ENCODE measurements at places on chromosomes 7 and 10. TPM values are rescaled to one million over a fixed set of nuclear protein-coding genes. Genes with fewer than 3 reads are reported as not detected.
A peak's percentile ranks its signal among the peaks of the same experiment; 100 is the strongest.

The SPDYE3 gene
- not detected for total RNA-seq

The ZNF487 gene
- total RNA-seq = 3.9 TPM

The CALHM1 gene
- total RNA-seq = not detected

DNA sequence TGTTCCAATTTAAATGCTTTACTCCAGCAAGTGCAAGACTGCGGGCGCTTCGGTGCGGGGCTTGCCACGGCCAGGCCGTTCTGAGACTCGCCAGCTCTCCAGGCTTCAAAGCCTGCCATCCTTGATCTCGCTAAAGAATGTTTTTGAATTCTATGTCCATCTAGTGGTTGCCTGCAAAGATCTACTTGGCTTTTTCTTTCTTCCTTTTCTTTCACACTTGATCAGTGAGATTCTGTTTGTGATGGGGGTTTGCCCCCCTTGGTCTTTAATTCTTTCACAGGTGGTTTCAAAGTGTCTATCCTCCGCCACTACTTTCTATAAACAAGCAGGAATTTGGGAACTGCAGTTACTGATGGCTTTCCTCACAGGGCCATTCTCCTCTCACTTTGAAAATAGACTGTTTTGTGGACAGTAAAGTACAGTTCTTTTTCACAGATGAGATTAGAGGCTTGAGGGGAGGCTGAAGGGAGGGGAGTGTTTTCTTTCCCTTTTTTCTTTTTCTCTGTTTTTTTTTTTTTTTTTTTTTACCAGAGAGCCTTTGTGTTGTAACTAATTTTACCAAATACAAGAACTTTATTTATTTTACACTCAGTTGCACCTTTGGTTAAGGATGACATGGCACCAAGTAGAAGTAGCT lies 15.2 kb upstream of the FBXW4 start:
- DNase-seq = no peak

DNA sequence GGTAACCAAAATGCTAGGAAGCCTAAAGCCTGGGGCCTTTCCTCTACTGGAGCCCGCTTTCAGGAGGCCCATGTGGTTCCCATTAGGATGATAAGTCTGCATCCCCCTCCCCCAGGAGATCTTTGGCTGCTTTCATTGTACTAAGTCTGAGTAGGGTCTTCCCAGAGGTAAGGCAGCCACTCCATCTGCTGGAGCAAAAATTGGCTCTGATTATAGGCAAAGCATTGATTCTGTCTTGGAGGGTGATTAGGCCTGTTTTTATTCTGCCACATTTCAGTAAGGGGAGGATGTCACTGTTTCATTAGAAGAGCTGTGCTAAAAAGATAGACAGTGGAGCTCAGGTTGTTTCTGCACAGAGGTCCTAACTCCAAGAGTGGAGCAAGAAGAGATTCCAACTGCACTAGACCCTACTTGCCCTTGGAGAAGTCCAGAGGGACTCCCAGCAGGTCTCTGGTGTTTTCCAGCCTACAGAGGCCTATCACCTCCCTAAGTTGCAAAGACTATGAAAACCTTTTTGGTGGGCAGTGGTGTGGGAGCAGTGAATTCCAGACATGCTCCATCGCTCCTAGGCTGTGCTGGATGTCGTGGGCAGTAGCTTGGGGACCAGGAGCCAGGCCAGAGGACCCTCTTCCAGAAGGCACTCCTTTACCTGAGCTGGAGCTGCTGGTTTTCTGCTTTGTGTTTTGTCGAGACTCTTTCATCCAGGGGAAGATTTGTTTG lies 7.1 kb upstream of the HOXA2 start:
- DNase-seq = no peak

The FBXO24 gene
- total RNA-seq = not detected

GRCh38 chr7:129845178-129845971 lies 107.4 kb downstream of the UBE2H start:
- no peak for DNase-seq

The SUN3 gene
- not detected for total RNA-seq

The CTAGE8 gene
- 0.71 TPM for total RNA-seq

GRCh38 chr7:142384493-142384922 lies 126.7 kb upstream of the PRSS58 start:
- DNase-seq = no peak

- DNase-seq = no peak
Observed at GRCh38 chr10:8279598-8279997, 225.1 kb downstream of the GATA3 start.

The SLC16A9 gene
- total RNA-seq = 0.06 TPM

DNA sequence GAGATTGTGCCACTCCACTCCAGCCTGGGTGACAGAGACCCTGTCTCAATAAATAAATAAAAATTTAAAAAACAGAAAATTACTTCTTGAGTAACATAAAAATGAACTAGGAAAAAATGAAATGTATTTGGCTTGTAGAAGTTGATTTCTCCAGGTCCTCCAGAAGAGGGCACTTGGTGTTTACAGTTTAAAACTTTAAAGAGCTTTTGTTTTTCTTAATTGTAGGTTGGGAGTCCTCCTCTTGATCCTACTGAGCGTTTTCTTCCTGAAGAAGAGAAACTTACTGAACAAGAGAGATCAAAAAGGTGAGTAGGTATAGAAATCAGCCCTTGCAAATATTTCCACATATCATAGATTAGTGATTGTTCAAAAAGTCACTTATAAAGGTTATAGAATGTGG lies 16.2 kb downstream of the KIFBP start:
- no peak for DNase-seq

DNA sequence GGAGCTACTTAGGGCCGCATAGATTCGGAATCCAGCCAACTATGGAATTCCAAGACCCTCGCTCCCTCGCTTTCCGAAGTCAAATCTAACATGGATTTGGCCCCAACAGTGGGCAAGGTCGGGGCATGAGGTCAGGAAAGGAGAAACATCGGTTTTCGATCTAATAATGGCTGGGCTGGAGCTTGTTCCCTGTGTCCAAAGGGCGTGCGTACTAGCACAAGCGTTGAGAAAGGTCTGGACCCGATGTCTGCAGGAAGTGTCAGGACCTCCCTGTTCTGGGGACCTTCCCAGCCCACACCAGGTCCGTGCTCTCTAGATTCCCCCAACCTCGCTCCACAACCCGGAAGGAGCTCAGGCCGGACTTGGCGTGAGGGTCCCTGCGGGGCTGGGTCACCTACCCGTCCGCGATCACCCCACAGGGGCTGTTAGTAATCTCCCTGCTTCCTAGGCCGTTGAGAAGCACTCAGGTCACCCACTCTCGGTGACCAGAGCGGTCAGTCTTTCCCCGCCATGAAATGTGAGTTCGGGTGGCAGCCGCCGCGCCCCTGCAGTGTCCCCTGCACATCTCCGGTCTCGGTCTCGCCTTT lies 4.8 kb downstream of the FEZF1 start:
- DNase-seq = no peak

The TMEM225B gene
- total RNA-seq = 0.55 TPM

DNA sequence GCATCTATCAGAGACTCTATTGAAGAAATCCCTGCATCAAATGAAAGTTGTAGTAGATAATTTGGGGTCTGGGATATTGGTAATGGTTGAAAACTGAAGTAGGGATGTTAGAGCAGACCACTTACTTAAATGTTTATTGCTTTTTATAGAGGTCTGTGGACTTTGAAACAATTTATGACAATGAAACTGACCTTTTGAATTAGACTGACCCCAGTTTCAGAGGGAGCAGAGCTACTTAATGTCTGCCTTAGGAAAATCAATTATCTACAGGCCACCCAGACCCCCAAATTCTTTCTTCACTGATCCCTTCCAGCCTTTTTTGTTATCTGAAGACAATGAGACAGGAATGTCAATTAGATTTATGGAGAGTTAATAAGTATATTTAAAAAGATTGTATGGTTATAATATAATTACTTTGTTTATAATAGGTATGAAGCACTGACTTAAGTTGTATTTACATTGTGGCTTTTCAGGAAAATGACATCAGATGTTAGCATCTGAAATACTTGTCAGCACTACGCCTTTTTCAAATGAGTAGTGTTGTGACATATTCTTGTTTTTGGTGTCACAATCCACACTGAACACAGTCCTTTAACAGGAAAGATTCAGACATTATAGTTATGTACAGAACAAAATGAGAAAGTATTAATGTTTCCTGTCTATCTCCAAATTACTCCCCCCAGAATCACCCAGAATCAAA lies 13.9 kb downstream of the MGAM2 start:
- DNase-seq = no peak

The ADAM22 gene
- total RNA-seq = 2.3 TPM

The HOXA13 gene
- total RNA-seq = 1.9 TPM

The DMTF1 gene
- total RNA-seq = 53.9 TPM

The CYP17A1 gene
- total RNA-seq = not detected

GRCh38 chr10:4529266-4529665 lies 296.7 kb upstream of the AKR1E2 start:
- DNase-seq = no peak

DNA sequence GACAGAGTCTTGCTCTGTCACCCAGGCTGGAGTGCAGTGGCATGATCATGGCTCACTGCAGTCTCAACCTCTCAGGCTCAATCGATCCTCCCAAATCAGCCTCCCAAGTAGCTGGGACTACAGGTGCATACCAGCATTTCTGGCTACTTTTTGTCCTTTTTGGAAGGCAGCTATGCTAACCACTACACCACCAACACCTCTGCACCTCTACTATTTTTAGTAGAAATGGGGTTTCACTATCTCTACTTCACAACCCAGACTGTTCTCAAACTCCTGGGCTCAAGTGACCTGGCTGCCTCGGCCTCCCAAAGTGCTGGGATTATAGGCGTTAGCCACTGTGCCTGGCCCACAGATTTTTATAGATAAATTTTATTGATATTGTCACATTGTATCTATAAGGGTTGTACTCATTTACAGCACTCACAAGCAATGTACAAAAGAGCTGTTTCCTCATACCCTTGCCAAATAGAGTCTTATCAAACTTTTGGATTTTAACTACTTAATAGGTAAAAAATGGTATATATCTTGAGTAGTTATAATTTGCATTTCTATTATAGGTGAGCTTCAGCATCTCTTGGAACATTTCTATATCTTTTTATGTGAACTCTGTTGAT lies 23.7 kb downstream of the PRR15 start:
- DNase-seq = no peak

GRCh38 chr7:37920305-37920848 lies at the start of gene EPDR1:
EPDR1 (plus strand) TSS chr7:37920640; CDS start chr7:37920940, 300 bp downstream.
- no peak for DNase-seq

- peak; percentile 92 for DNase-seq
Observed at GRCh38 chr7:100803398-100804161, 23.7 kb downstream of the EPHB4 start.

DNA sequence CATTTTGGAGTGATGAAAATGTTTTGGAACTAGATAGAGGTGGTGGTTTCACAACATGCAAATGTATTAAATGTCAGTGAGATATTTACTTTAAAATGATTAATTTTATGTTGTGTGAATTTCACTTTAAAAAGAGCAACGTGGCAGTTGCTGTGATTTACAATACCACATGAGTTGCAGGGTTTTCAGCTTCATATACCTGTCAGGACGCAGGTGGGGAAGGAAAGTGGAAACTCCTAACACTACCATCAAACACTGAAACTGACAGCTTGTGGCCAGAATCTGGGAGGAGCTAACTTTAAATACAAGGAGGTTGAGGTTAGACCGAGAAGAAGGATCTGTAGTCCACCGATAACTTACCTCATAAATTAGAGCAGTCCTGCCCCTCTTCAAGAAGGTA lies 168.9 kb upstream of the TMEM72 start:
- no peak for DNase-seq

DNA sequence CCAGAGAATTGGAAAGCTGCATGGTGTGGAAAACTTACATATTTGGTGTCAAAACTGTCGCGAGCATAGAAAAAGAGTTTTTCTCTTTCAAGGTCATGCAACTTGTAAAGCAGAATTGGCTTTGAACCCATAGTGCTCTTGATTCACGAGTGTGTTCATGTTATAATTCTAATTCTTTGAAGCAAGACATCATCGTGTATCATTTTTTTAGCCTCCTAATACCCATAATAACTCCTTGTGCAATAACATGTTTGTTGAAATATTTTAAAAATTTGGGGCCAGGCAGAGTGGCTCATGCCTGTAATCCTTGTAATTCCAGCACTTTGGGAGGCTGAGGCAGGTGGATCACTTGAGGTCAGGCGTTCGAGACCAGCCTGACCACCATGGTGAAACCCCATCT lies 4.2 kb downstream of the CCL24 start:
- DNase-seq = no peak

The CYP2E1 gene
- total RNA-seq = 3.8 TPM

The MYL10 gene
- total RNA-seq = not detected

GRCh38 chr10:77293773-77294172 lies 343.8 kb downstream of the KCNMA1 start:
- DNase-seq = no peak

The LGI1 gene
- not detected for total RNA-seq

GRCh38 chr7:151706277-151707104 lies 170.4 kb downstream of the PRKAG2 start:
- DNase-seq = no peak

The WAPL gene
- 34.2 TPM for total RNA-seq

DNA sequence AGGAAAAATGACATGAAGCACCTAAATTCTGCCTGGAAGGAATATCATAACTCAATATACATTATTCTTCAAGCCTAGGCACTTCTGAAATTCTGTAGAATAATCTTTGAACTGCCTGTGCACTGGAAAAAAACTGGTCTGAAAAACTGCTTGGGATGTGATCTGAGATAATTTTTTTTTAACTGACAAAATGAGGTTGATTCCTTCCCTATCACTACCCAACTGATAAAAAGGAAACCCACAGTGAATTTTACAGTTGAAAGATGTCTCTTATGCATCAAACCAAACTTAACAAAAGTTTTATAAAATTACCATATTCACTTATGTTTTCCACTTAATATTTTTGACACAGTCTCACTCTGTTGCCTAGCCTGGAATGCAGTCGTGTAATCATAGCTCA lies 67.2 kb upstream of the FAM133B start:
- no peak for DNase-seq

- DNase-seq = no peak
Observed at GRCh38 chr7:112052993-112053736, 153.0 kb downstream of the DOCK4 start.

DNA sequence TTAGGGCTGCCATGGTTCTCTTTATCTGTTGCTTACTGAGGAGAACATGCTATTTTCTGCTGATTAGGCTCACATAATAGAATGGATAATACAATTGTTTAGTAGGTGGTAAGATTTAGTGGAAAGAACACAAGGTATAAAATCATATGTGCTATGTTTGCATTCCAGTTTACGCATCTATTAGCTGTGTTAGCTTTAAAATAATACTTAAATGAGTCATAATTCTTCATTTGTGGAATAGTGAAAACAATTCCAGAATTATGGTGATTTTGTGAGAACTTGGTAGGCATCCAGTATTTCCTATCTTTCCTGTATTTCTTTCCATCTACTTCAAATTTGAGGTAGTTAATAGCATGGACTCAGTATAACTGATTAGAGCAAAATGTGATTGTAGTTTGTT lies 1585.5 kb upstream of the LRRTM3 start:
- DNase-seq = no peak

GRCh38 chr10:126247446-126247975 lies 140.8 kb downstream of the ADAM12 start:
- DNase-seq = no peak

Measured in mesenteric fat pad (tissue), 1 donor.